ENCODE measurements at places on chromosomes 3 and 15.

GRCh38 chr3:58285334-58285733 is 20.7 kb upstream of the RPP14 start:
- no peak for DNase-seq

GRCh38 chr15:57403017-57403416 is 26.7 kb downstream of the CGNL1 start:
- DNase-seq: no peak

GRCh38 chr3:148500881-148501280 is 196.8 kb upstream of the AGTR1 start:
- DNase-seq: no peak

DNA sequence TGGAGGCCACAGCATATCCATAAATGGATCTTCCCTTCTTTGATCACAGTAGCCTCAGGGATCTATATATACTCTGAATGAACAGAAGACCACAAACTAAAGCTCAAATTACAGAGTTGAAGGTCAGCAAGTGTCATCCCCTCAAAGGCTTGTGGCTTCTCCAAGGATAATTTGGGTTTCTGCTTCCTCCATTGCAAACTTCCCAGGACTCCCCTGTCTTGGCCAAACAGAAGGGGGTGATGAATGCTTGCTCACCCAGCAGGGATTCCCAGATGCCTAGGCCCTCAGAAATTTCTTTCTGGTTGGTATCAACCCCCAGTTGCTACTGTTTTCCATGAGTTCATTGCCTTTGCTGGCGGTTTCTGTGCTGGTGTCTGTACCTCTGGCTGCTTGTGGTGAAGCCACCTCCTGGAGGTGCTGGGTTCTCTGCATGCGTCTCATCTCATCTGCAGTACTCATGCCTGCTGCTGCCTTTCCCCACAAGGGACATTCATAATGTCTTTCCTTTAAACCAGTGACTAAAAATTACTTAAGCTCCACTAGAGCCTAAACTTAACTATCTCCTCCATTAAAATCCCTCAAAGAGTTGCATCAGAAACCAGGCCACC is 17.7 kb downstream of the ENTPD3 start:
- DNase-seq: no peak

GRCh38 chr3:166275024-166275390 is 437.8 kb upstream of the BCHE start:
- DNase-seq: no peak

- DNase-seq: no peak
These were observed 37.5 kb downstream of the SEMA5B start for GRCh38 chr3:122989856-122990575.

- DNase-seq: no peak
These were observed 7.6 kb downstream of the PFKFB4 start for GRCh38 chr3:48548729-48549705.

GRCh38 chr3:35602395-35602936 is 36.9 kb upstream of the ARPP21 start:
- DNase-seq: no peak

- DNase-seq: no peak
These were observed 3.1 kb downstream of the RBP2 start for GRCh38 chr3:139473155-139473771.

- no peak for DNase-seq
These were observed 1.1 kb downstream of the EHD4 start for GRCh38 chr15:41971089-41971894.

- DNase-seq: no peak
These were observed 78.5 kb upstream of the AGBL1 start for GRCh38 chr15:86001200-86001599.

- DNase-seq: no peak
These were observed 5.5 kb downstream of the MEF2A start for GRCh38 chr15:99571299-99571698.

- no peak for DNase-seq
These were observed 72.9 kb downstream of the EPHA3 start for GRCh38 chr3:89180334-89180733.

- DNase-seq: no peak
These were observed 477.1 kb upstream of the NR2F2 start for GRCh38 chr15:95853350-95853749.

GRCh38 chr15:98914626-98915025 is 93.0 kb downstream of the PGPEP1L start:
- DNase-seq: no peak

DNA sequence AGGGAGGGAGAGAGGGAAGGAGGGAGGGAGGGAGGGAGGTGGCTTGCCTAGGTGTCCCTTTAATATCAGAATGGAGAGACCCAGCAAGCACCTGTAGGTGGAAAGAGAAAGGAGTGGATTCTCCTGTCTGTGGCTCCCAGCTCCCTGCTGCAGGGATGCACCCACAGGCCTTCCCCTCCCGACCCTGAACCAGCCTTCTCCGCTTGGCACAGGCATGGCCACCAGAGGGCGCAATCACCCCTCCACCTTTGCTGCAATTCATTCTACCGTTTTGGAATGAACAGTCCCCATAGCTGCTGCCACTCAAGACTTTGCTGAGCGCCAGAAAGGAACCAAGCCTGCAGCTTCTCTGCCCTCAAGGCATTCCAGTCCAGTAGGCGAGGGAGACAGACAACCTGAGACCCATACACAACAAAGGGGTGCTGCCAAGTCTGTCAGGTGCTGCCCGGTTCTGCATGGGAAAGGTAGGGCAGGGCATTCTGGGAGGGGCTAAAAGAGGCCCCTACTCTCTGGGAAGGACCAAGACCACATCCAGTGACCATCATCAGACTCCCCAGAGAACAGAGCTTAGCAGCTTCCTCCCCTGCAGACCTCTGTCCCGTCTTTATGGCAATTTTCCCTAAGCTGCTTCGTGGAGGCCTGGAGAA is 4.9 kb downstream of the TLR9 start:
- DNase-seq: no peak

Measured in right renal cortex interstitium (tissue), 3 donors.